ENCODE measurements at places on chromosomes 7 and 10.

DNA sequence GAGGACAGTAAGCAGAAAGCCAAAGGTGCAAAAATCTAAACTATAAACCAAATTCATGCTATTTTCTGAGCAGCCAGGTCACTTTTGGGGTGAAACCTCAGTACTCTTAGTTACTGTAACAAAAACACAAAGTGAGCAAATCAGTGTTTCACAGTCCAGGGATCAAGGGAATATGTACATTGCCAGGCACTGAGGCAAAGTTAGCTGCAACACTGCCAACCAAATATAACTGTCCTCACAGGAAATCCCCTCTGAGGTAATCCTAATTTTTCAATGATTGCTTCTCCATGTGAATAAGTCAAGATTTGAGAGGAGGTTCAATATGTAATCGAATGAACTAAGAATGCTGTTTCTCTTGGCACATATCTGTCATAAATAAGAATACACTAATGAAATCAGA is 229.7 kb downstream of the TSPAN12 start:
- DNase-seq: no peak

GRCh38 chr10:88616250-88616977 is 29.9 kb downstream of the LIPJ start:
- DNase-seq: no peak

GRCh38 chr10:32140403-32140802 is 84.2 kb upstream of the KIF5B start:
- DNase-seq: no peak

- DNase-seq: no peak
Measured at GRCh38 chr7:30237271-30237695, 47.1 kb upstream of the ZNRF2 start.

- peak; percentile 25 for DNase-seq
Measured at GRCh38 chr7:74453322-74454011, at the start of gene GTF2IRD1. TSS of gene GTF2IRD1 (plus strand) at chr7:74453906. CDS start at chr7:74508081, 54,175 bp downstream.

DNA sequence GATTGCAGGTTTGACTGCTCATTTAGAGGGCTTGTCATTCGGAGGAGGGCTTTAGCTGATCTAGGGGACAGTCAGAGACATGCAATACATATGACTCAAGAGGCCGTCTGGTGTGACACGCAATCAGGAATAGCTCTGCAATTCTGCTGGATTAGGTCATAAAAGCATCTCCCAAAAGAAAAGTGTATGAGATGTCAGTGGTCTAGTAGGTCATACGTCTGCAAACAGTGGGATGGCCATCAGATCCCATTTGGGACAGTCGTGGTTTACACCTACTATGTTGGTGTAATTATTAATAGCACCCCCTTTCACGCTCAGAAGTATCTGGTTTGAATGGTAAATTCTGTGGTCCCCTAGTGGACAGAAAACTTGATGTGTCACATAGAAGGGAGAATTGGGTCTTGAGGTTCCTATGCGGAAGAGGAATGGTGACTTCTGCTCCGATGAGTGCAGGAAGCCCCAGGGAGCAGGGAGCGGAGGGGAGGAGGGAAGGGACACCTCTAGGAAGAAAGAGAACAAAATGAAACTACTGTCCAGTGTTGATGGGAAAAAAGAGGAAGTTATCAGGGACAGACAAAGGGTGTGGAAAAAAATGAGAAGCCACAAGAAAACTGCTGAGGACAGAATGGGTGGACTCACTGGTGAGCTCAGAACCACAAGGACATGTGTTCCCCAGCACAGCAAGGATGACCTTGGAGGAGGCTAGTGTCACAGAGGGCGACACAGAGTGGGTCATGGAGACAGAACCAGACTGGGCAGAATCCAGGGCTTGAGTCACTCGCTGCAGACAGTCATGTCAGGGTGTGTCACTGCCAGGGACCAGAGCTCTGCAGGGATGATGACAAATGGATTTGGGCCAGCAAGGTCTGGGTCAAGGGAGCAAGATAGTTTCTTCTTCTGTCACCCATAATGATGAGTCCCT is 59.9 kb downstream of the MAP3K8 start:
- DNase-seq: no peak

DNA sequence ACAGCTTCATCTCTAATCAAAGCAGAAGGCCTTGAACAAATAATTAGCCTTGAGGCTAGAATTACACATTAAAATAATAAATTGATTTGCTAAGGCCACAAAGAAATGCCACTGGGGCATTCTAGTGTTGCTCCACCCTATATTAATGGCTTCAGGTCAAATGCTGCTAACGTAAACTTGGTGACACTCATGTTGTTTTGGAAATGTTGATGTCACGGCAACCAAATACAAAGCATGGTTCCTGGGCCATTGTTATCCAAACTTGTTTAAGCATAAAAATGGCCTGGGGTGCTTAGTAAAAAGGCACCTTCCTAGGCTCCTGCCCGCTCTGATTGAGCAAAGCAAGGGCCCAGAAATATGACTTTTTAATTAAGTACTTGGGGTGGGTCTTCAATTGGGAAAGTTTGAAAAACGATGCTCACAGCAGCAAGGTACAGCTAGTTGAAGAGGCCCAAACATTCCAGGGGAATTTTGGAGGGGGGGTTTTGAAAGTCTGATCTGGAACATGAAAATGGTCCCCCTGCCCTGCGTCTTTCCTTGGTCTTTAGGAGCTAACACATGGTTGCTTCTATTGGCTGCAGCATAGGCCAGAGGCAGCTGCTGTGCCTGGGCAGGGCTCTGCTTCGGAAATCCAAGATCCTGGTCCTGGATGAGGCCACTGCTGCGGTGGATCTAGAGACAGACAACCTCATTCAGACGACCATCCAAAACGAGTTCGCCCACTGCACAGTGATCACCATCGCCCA is 67.8 kb downstream of the ABCC2 start:
- DNase-seq: no peak

DNA sequence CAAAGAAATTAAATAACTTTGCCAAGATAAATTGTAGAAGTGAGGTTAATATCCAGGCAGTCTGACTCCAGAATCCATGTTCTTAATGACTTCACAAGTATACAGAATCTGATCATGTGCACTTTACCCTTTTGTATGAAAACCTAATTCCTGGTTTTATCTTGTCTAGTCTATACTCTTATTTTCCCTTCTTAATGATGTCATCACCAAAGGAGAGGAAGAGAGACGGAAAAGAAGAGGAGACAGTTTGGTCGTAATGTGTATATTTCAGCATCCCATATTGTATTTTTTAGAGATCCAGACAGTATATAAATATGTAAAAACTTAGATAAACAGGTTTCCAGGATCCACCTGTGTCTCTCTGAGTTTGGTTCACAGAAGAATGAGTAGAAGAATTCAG is 159.9 kb upstream of the MDFIC start:
- no peak for DNase-seq

GRCh38 chr10:43453266-43453831 is 16.4 kb downstream of the ZNF487 start:
- DNase-seq: no peak

DNA sequence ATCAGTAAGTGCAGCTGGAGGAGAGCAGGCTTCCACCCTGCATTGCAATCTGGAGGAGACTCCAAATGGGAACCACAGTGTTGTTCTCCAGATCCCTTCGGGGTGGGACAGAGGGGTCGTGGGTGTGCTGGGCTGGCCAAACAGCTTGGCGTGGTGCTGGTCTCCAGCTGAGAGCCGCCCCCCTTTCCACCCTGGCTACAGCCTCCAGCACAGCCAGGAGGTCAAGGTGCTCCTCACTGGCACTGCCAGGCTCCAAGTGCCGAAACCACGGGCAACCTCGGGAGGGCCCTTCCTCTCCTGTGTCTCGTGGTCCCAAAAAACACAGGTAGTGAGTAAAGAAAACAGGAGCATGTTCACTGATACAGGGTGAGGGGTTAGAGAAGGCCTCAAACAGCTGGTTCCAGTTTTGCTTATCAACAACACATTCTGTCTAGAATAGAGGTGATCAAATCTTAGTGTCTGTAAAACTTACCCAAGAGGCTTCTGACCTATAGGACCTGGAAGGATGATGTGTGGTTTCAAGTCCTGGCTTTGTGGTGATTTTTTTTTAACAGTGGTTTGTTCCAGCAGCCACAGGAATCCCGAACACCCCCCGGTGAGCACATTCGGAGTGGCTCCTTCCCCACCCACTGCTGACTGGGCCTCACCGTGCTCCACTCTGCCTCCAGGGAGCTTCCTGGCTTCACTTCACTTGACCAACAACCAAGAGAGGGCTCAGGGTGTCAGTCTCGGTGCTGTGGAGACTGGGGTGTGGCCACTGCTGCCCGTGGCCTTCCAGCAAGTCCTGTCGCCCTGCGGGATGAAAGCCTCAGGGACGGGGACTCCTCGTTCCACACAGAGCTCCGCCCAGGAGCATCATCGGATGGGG is 31.2 kb upstream of the EN2 start:
- no peak for DNase-seq

- DNase-seq: no peak
Measured at GRCh38 chr10:87761892-87762291, 56.1 kb downstream of the ATAD1 start.

- no peak for DNase-seq
Measured at GRCh38 chr7:21767300-21767900, 178.3 kb downstream of the CDCA7L start.

DNA sequence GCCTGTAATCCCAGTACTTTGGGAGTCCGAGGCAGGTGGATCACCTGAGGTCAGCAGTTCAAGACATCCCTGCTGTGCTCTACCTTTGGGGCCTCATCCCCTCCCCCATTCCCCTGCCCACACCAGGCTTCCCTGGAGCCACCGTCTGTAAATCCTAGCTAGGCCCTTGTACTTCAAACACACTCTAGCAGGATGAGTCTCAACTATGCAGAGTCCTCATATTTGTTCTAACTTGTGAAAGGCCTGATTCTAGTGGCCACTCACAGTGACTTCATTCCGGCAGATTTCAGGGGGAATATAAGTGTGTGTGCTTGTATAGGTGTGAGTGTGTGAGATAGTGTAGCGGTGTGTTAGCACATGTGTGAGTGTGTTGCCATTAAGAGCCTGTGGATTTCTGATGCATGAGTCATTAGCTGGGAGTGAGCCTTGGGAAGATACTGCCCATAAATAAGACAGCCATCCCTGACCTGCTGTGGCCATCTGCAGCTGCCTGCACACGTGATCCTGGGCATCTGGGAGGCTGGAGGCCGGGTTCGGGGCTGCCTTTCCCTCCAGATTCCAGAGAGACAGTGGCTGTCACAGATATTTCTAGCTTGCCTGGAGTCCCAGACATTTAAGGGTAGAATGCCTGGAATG is 1.7 kb upstream of the NEURL1 start:
- no peak for DNase-seq

- no peak for DNase-seq
Measured at GRCh38 chr7:115224922-115225321, 303.0 kb downstream of the MDFIC start.

GRCh38 chr7:78165454-78165853 is 366.9 kb downstream of the PHTF2 start:
- DNase-seq: no peak

GRCh38 chr7:924541-925231 is 29.8 kb downstream of the ADAP1 start:
- no peak for DNase-seq

GRCh38 chr7:4067476-4067760 is 614.7 kb upstream of the FOXK1 start:
- DNase-seq: no peak

DNA sequence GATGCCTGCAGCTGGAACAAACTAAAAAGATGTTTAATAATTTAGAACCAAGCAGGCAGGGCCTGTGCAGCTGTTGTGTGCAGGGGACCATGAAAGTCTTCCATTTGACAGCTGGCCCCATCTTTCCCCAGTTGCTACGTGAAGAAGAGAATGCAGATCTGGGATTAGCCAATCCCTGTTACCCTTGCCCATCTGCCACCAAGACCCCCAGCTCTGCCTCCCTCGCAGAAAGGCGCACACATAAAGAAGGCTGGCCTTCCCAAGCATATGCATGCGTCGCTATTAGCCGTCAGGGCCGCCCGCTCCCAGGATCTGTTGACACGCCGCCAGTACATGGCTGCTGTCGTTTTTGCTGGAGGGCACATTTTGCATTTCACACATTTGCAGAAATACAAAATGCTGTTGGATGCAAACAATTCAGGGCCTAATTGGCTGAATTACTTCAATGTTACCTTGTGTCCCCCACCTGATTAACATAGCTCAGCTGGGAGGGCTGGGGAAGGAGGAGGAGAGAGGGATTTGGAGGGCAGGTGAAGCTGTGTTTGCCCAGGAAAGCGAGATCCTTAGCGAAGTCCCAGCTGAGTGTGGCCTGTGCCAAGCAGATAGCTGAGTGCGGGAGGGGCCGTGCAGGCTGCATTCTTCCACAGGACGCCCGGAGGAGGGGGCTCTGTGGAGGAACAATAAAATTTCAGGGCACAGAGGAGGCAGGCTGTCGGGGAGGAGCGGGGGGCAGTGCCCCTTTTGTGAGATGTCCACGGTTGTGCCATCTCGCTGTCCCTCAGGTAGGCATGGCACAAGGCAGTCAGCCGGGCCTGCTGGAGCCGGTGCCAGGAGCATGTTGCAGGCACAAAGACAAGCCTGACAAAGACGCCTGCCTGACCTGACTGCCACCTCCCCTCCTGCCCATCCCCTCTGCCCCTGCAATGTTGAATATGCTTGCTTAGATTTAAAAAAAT is 443.0 kb upstream of the MKI67 start:
- DNase-seq: no peak

GRCh38 chr10:69716711-69717560 is 84.8 kb upstream of the COL13A1 start:
- DNase-seq: no peak

DNA sequence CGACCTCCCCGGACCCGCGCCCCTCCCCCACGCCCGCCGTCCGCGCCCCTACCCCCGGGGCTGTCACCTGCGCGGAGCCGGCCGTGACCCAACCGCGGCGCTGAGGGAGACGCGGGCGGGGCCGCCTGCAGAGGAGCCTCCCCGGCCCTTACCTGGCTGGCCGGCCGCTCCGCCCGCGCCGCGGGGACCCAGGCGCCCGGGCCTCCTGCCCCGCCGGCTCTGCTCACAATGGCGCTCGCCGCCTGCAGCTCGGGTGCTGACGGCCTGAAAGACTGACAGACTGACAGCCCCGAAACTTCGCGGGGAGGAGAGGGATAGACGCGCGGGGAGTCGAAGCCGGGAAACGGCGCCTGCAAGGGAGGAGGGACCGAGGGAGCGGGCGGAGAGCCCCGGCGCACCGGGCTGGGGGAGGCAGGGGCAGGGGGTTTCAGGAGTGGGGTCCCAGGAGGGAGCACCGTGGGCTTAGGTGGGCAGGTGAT is 393 bp downstream of the ZNF467 start:
- DNase-seq: no peak

GRCh38 chr7:155381852-155382801 is 75.8 kb upstream of the EN2 start:
- DNase-seq: no peak

- no peak for DNase-seq
Measured at GRCh38 chr10:95262763-95263518, 27.9 kb downstream of the PDLIM1 start.

DNA sequence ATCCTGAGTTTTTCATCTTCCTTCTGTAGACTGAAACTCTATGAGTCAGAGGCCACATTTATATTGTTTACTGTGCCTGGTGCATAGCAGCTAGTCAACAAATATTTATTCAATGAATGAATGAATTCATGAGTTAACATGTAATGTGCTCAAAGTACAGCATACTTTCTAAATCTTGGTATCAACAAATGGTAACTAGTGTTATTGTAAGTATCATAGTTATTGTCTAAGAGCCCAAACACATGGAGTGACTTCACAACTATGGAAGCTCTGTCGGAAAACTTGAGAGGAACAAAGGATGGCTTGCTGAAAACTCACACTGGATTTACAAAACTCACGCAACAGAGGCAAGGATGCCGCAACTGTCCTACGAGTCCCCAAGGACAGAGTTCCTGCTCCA is 35.9 kb downstream of the DENND2A start:
- no peak for DNase-seq

Measured in activated gamma-delta T cell (primary cell).